SK-MEL-5 (cell line): ENCODE measurements at places on chromosomes 1 and 21.
A peak's percentile ranks its signal among the peaks of the same experiment; 100 is the strongest.

DNA sequence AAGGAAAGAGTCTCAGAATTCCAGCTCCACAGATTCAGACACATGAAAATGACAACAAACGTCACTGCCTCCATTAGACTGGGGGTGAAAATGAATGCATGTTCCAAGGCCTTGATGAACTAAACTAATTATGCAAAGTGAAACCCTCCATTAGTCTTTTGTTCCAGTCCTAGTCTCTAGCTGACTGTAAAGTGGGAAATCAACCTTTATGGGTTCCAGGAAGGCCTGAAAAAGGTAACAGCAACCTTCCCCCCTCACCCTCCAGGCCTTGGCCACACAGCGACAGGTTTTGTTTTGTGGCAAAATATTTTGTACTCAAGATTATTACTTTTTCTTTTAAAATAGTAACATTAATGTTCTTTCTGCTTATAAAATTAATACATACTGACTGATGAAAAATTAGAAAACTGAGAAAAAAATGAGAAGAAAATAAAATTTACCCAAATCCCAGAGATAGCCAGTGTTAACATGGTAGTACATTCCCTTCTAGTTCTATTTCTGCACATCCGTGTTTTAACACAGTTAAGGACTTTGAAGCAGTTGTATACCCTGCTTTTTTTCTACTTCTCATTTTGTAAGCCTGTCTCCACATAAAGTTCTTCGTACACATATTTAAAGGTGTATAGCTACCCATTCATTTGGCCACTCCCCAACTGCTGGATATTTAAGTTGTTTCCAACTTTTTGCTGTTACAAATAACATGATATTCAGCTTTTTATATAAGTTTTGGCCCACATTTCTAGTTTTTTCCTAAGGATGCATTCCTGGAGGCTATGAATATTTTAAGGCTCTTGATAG is 60.9 kb downstream of the CD2 start:
- no peak for DNase-seq

DNA sequence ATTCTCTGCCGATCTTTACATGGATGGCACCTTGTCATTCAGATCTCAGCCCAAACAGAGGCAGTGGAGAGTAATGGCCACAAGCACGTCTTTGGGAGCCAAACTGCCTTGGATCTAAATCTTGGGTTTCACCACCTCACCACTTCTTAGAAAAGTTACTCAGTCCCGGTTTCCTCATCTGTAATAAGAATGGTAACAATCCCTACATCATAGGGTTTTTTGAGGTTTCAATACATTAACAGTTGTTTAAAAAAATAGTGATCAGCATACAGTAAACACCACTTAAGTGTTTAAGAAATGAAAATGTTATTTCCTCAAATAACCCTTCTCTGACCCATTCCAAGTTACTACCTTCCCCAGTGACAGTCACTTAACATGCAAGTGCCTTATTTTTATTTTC is 38.5 kb upstream of the KCNA3 start:
- no peak for DNase-seq

DNA sequence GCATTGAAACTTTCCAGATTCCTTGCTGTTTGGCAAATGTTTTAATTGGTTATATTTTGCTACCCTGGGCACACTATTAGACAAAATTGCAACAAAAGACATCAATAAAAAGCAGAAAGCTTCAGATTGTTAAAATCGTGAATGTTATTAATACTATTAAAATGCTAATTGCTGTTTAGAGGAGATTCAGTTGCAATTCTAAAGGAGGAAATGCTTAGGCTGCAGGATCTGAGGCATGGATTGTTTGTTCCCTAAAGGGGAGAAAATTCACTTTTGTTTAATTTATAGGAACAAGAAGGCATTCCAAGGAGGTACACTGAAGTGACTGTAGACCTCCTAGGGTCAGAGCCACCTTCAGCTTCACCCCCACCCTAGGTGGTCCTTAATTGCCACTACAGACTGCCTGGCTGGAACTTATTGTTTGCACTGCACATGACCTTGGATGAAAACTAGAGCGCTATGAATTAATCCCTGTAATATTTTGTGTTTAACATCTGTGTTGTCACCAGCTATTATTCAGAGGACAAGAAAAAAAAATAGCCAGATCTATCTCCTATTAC is 1266.9 kb upstream of the ADGRL2 start:
- DNase-seq = no peak

DNA sequence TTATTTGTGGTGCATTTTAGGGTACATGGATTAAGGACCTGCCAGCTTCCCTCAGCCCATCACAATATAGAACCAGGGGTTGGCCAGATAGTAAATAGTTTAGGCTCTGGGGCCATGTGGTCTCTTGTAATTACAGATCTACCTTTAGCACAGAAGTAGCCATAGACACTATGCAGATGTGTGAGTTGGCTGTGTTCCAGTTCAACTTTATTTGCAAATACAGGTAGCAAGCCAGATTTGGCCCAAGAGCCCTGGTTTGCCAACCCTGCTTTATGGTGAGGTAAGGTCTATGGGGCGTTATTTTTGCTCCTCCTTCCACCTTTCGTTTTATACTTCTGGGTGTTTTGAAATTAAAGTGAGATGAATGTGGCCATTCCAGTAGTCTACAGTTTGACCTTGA is 48.7 kb downstream of the MRPS6 start:
- no peak for DNase-seq

DNA sequence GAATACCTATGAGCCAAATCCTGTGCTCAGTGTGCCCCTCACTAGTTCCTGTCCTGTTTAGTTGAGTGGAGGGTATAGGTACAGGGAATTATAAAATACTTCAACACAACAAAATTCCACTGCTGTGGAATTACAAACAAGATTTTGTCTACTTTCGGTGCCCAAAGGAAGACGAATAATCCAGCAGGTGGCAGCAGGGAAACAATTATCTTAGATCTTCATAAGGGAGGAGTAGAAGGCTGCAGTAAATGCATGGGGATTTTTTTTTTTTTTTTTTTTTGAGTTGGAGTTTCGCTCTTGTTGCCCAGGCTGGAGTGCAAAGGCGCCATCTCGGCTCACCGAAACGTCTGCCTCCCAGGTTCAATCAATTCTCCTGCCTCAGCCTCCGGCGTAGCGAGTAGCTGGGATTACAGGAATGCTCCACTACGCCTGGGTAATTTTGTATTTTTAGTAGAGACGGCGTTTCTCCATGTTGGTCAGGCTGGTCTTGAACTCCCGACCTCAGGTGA is 2.0 kb upstream of the PIP5K1A start:
- DNase-seq = peak; percentile 97

DNA sequence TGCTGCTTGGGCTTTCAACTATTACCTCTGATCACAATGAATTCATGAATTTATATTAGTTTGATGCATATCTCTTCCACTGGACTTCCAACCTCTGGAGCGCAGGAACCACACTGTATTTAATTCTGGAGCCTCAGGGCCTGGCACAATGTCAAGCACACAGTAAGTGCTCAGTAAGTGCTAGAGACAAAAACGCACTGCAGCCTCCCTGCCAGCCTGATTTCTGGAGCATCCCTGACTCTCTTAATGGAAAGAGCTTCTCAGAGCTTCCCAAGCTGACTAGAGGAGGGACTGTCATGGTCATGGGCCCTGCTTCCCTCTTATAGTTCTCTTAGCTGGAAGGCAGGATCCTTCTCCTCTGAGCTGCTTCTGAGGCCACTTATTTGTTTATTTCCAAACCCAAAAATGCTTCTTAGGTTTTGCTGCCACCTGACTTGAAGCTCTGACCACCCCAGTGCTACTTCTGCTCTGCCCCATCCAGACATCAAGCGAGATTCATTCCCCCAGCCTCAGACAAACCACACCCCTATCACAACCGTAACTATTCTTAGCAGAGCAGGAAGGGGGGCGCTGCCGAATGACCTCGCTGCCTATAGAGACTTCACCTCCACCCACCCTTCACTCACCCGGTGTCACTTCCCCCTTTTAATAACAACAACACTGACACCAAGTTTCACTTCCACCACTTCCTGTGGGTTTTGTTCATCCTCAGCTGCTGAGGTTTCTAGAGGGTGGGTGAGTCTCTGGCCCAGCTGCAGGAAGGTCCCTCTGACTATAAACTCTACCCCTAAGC is 33.6 kb downstream of the NUAK2 start:
- DNase-seq = peak; percentile 27

DNA sequence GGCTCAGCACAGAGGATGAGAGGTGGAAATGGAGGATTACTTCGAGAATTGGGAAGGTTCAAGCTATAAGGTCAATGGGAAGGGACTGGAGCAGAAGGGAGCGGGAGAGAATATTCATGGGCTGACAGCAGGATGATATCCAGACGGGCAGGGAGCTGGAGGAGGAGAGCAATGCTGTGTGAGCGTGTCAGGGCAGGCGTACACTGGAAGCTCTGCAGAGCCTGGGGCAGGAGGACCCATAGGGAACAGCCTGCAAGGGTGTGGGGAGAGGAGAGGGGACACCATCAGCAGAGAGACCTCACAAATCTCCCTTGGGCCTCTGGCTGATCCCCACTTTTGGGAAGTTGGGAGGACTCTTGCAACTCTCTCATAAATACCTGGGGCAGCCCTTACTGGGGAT is 13.7 kb downstream of the CSF1 start:
- no peak for DNase-seq

DNA sequence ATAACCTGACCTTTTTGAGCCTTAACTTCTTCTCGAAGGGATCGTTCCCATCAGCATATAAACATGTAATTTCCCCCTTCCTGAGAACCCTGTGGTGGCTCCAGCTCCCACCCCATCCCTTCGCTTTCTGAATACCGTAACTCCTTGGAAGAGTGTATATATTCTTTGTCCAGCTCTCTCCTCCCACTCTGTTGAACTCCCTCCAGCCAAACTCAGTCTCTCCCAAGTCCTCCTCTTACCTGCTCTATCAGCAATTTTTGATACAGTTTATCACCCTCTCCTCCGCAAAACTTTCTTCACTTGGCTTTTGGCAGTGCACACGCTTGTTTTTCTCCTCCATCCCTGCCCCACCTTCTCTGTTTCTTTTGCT is 109.9 kb upstream of the SLC25A33 start:
- DNase-seq = no peak

- DNase-seq = no peak
These were observed 9.2 kb downstream of the CD1E start for GRCh38 chr1:158362941-158363340.

DNA sequence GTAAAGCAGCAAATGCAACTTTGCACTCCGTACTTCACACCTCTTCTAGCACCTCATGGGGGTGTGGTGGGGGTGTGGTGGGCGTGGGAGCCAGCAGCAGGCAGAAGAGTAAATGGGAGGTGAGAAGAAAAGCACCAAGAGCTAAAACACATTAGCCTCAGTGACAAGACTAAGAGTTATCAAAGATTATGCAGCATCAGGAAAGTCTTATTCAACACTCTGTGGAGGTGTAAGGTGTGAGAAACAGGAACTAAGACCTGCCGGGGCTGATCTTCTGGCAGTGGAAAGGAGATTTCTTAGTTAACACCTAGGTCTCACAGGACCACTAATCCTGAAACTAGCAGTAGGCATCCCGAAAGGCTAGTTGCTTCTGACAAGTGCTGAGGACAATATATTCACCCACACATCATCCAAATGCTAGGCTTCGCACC is 9.9 kb downstream of the TGFBR3 start:
- DNase-seq = no peak

- DNase-seq = no peak
These were observed 176.5 kb downstream of the EIF4G3 start for GRCh38 chr1:21000245-21000594.

- peak; percentile 20 for DNase-seq
These were observed 17.7 kb downstream of the TNR start for GRCh38 chr1:175725684-175726083.

- no peak for DNase-seq
These were observed 43.8 kb downstream of the CAPN2 start for GRCh38 chr1:223755992-223756775.

- no peak for DNase-seq
These were observed 6.6 kb upstream of the AK5 start for GRCh38 chr1:77275194-77275593.

- DNase-seq = peak; percentile 75
These were observed 32.4 kb downstream of the GNB1 start for GRCh38 chr1:1858382-1859086.

GRCh38 chr1:153698020-153698922 is 19.8 kb downstream of the NPR1 start:
- no peak for DNase-seq

DNA sequence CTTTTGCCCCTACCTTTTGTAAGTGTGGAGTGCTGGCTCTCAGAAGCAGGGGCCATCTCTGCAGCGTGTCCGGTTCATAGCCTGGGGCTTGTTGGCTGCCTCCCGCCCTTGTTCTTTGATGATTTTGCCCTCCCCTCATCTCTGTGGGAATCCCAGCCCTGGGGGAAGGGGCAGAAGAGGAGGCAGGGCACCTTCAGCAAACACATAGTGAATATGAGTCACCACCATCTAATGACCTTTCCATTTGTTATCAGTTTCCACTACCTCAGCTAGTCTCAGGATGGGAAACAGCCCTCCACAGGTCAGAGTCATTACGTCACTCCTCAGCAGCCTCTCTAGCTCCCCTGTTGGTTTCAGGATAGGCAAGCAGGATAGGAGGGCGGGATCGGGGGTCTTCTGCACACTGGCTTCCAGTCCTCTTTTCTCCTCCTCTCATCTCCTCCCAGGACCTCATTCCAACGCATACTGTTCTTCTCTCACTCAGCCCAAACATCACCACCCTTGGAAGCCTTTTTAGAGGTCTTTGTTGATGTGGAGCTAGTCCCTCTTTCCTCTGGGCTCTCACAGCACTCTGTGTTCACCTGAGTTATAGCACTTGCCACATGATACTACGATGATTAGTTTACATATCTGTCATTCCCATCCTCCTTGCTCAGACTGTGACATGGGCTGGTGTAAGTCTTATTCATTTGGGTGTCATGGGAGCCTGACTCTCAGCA is 15.8 kb downstream of the GADD45A start:
- peak; percentile 43 for DNase-seq

DNA sequence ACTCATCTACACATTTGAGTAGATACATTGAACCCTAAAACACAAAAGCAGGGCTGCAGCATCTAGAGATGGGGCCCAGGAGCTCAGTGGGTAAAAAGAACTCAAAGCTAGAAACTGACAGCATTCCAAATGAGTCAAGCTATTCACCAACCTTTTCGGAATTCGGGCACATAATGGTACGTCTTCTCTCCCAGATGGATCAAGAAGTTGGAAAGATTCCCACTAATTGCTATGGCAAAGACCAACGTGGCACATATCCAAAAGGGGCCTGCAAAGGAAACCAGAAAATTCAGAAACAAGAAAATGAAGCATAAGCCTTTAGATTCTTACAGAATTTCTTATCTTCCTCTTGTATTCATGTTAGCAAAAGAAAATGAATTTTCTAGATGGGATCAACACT is 18.4 kb downstream of the YIPF1 start:
- no peak for DNase-seq
